WTC11 (cell line): ENCODE measurements at places on chromosomes 11 and 22.
A peak's percentile ranks its signal among the peaks of the same experiment; 100 is the strongest.

GRCh38 chr11:117470576-117470975 lies 142.9 kb downstream of the CEP164 start:
- DNase-seq = no peak

DNA sequence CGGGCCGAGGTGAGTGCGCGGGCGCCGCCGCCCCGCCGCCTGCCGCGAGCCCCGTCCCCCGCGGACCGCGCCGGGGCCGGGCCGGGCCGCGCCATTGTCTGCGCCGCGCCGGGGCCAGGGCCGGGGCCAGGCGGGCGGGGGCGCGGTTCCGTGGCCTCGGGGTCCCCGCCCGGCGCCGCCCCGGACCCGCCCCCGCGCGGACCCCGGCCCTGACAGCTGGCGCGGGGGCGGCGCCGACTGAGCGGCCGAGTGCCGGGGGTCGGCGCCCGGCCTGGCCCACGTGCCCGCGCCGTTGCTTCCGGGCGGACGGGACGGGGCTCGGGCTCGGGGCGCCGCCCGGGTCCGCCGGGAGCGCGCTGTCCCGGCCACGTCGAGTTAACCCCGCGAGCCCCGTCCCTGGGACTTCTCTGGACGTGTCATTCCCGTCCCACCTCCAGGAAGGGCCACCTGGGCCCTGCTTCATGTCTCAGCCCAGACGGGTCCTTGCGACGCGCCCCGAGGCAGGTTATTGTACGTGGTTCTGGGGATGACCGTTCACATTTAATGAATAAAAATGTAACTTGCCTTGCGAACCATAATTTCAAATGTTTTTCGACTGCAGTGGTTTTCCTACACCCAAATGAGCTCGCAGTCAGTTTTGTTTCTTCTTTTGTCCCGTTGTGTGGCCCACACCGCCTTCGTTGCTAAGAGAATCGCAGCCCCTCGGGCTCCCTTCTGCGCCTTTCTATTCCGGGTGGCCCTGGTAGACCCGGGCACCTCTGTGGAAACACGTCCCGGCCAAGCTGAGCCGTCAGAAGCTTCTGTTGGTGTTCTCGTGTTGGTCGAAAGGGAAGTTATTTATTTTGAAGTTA lies 562 bp downstream of the ZBED4 start:
- no peak for DNase-seq

DNA sequence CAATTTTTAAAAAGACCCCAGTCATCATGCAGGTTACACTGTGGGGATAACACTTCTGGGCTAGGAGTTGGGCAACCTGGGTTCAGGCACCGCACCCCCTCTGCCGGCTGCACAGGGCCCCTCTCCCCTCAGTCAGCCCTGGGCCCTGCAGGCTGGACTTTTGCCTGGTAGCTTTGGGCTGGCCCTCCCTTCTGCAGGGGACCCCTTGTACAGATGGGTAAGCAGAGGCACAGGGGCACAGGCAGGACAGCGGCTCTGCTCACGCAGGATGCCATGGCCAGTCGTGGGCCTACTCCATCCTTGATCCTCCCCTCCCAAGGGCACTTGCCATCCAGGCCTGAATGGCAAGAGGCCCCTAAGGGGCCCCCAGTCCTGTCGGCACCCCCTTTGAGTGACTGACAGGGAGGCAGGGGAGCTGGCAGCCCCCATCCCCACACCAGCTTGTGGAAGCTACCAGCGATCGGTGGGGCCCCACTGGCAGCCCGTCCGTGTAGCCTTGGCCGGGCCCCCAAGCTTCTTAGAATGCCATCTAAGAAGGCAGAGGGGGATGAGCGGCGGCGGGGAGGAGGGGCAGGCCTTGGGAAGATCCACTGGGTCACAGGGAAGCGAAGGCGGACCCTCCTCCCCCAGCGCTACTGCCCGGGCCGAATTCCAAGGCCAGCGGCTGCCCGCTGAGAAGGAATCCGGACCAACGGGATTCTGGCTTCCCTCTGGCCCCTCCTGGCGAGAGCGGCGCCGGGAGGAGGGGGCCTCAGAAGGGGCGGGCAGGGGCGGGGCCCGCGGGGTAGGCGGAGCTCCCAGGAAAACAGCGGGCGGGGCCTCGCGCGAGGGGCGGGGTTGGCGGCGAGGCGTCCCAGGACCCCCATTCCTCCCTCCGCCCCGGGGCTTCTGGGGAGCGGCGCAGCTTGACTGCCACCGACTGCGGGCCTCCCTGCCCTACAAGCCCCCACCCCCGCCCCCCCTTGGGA lies 6.8 kb upstream of the CHKA start:
- peak; percentile 97 for DNase-seq

GRCh38 chr11:76209375-76209972 lies 3.2 kb upstream of the WNT11 start:
- no peak for DNase-seq

DNA sequence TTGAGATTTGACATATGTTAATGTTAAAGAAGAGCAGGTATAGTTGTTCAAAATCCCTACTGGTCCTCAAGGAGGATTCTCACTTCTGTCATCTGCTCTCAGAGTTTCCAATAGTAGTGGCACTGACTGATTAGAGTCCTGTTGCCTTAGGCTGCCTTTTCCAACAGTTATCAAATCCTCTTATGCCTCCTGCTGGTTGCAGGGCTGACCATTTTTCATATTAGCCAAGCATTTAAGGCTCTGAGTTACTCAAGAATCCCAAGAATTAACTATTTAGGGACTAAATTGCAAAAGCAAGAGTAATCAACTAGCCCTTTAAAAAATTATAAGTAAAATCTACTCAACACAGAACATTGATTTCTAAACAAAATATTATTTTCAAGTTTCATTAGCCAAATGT lies 212.0 kb upstream of the CHORDC1 start:
- no peak for DNase-seq

- no peak for DNase-seq
These were observed 4.9 kb downstream of the DUSP8 start for GRCh38 chr11:1567052-1567720.

GRCh38 chr11:1868636-1869291 lies 15.9 kb downstream of the LSP1 start:
- DNase-seq = no peak

- peak; percentile 35 for DNase-seq
These were observed 34.0 kb downstream of the WEE1 start for GRCh38 chr11:9607511-9607899.

GRCh38 chr11:6737872-6738466 lies 33.8 kb downstream of the OR2AG2 start:
- DNase-seq = peak; percentile 28

DNA sequence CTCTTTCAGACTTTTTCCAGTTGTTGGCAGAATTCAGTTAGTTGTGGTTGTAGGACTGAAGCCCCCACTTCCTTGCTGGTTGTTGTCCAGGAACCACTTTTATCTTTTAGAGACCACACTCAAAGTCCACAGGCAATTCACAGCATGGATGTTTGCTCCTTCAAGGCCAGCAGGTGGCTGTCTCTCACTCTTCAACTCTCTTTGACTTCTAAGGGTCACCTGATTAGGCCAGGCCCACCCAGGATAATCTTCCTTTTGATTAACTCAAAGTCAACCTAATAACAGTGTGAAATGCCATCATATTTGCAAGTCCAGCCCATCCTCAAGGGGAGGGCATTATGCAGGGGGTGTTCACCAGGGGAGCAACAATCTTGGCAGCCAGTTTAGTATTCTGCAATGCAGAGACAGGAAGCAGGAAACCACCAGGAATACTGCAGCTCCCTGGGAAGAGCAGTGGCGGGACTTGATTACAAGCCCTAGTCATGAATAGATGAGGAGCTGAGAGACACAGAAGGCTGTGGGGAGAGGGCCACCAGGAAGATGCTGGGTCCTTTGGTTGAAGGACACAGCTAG lies 52.4 kb downstream of the LRRC74B start:
- no peak for DNase-seq

DNA sequence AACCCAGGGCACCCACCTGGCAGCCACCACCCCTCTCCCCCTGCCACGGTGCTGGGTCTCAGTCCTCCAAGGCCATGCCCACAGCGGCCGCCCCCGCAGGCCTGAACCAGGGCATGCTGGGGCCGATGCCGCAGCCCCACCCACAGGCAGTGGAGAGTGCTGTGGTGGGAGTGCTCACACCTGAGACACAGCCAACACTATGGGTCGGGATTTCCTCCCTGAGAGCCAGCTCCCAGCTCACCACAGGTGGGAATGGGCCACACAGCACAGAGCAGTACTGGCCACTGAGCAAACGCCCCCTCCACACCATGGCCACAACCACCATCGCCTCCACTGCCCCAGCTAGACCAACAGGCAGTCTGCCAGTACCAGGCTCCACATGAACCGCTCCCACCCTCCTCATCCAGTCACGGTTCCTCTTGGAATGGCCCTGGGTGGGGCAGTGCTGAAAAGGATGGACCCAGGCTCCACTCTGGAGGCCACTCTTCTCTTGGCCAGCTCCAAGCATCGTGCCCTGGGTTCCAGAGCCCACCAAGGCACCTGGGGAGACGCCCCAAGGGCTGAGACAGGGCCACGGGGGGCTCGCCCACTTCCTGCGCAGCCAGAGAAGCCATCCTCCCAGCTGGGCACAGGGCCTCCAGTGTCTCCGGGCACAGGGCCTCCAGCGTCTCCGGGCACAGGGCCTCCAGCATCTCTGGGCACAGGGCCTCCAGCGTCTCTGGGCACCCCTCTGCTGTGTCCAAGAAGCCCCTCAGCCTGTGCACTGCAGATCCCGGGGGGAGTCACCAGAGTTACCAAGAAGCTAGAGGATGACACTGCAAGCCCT lies 14.2 kb downstream of the MOB2 start:
- DNase-seq = no peak

DNA sequence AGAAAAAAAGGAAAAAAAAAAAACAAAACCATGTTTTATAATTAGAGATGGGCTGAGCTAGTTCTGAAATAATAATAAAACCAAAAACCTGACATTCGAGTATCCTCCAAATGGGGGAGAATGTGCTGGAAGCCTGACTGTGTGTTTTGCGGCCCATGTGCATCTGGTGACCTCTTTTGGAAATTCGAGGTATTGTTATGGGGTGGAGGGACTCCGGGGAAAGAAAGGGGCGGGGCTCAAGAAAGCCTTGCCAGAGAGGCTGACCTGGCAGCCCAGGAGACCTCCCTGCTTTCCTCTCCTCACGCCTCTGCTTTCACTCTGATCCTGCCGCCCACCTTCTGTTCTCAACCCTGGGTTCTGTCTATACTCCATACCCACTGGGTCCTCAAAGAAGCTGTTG lies 72.9 kb downstream of the CTTN start:
- DNase-seq = peak; percentile 74

DNA sequence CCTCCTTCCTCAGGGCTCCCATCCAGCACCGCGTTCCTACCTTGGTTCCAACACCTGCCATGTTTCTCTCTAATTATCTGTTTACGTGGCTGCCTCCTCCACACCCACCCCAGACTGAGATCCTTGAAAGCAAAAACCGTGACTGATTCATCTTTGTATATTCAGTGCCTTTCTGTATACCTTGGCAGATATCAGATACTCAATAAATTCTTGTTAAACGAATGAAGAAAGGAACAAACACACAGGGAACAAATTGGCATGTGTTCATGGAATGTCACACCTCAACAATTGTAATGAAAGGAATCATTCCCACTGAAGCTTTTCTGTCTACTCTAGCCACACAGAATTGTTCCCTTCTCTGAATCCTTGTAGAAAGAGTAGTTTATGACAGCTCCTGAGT lies 20.4 kb upstream of the LRRC55 start:
- no peak for DNase-seq

DNA sequence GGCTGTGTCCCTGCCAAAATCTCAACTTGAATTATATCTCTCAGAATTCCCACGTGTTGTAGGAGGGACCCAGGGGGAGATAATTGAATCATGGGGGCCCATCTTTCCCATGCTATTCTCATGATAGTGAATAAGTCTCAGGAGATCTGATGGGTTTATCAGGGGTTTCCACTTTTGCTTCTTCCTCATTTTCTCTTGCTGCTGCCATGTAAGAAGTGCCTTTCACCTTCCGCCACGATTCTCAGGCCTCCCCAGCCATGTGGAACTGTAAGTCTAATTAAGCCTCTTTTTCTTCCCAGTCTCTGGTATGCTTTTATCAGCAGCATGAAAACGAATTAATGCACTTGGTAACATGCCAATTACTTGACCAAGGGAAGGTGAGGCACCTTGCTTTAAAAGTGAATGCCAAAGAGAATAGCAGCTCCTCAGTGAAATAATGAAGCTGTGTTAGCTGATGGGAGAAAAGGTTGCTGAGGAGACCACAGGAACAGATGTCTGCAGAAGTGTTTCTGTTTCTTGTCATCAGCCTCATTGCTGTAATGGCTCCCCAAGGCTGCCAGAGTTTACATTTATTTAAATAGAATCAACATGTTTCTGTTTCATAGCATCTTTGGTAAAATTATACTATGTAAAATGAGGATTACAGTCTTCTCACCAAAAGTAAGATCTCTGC lies 89.0 kb upstream of the CD44 start:
- no peak for DNase-seq

DNA sequence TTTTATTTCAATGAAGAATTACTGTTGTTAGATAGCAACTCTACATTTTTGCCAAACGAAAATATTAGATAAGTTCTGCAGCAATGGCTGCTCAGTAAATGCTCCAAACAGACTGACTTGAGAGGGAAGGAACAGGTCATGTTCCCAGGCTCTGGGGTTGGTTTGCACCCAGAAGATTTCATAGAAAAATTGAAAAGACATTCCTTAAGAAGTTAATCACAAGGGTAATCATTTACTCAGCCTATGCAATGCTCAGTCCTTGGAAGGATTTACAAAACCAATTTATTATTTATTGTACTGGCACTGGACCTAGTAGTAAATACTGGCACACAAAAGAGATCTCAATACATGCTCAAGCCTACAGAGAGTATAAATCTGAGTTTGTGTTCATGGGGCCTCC lies 179.1 kb upstream of the MTNR1B start:
- no peak for DNase-seq

GRCh38 chr22:31647066-31647465 lies 14.9 kb downstream of the PISD start:
- DNase-seq = no peak

- no peak for DNase-seq
These were observed 206.3 kb downstream of the CWF19L2 start for GRCh38 chr11:107251298-107251697.

- DNase-seq = no peak
These were observed 161.0 kb upstream of the SORL1-AS1 start for GRCh38 chr11:121613724-121614123.

DNA sequence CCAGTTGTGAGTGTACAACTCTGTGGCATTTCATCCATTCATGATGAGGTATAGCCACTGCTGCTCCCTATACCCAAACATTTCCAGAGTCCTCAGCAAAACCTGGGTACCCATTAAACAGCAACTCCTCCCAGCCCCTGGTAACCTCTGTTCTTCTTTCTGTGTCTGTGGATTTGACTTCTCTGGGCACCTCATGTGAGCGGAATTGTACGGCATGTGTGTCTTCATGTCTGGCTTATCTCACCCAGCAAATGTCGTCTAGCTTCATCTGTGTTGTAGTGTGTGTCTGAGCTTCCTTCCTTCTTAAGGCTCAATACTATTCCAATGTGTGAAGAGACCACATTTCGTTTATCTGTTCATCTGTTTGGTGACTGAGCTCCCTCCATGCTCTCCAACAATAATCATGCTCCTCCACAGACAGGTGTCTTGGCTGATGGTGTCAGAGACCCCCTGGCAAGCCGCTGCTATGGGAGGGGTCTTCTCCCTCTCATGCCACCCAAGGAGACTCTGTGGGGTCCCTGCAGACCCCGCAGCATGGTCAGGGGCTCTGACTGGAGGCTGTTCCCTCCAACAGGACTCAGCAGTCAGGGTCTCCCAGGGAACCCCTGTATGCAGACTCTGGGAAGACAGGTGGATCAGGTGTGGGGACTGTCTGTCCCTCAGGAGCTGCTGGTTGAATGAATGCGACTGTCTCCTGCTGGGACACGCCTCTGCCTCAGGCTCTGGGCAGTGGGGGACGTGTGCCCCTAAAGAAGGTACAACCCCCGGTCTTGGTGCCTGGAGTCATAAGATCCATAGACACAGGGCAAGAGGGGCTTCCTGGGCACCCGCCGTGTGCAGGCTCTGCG lies 52.7 kb downstream of the SMIM38 start:
- no peak for DNase-seq
